ENCODE measurements at places on chromosomes 1 and 21.

DNA sequence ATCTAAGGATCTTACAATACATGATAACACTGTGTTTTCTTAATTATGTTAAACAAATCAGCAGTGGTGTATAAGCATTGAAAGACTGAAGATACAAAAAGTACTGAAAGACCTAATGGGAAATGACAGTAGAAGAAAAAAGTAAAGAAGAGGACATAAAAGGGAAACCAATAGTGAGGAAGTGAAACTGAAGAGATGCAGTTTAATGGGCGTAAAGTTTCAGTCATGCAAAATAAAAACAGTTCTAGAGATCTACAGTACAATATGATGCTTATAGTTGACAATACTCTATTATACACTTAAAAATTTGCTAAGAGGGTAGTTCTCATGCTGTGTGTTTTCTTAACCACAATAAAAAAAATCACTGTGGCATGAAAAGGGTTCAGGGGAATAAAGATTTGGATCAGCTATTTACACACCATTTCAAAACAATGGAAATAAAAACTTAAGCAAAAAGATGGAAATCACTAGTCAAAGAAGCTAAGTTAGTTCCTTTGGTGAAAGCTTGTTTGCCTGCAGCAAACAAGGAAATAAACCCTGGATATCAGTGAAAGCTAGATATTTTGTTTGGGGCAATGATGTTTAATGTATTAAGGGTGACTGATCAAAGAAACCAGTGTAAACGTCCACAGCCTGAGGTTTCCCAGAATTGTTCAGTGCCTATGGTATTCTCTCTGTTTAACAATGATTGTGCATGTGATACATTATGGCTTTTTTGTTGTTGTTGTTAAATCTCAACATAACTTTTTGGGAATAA, 1160.8 kb upstream of the ADGRL2 start:
- no peak for DNase-seq

- DNase-seq: no peak
These were observed 8.7 kb upstream of the BRDT start for GRCh38 chr1:91940496-91940895.

DNA sequence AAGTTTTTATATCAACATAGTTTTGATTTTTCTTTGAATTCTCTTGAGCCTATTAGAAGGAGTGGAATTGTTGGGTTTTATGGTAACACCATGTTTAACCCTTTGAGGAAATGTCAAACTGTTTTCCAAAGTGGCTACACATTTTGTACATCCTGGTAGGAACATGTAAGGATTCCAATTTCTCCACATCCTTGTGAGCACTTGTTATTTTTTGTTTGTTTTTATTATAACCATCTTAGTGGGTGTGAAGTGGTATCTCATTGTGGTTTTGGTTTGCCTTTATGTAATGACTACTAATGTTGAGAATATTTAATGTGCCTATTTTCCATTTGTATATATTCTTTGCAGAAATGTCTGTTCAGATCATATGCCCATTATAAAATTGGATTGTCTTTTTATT, 120.5 kb downstream of the FGGY start:
- no peak for DNase-seq

- no peak for DNase-seq
These were observed 97.7 kb downstream of the TMEM53 start for GRCh38 chr1:44576456-44577150.

GRCh38 chr1:186189156-186189555, 185.9 kb downstream of the TPR start:
- DNase-seq: no peak

DNA sequence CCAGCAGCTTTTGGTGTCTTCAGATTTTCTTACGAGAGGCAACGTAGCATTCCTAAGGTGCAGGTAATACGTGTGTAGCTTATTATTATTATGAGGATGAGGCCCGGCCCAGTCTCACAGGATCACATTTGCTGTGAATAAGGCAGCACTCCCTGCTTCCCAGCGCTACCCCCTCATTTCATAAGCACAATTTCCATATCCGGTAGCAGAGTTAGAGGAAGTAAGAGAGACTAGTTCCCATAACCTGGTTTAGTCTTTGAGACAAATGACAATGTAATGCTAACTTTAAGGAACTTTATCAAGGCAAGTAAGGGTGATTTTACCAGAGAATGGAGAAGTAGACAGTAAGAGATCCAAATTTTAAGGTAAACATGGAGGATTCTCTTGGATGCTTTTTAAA, 14.6 kb upstream of the LMO4 start:
- no peak for DNase-seq

DNA sequence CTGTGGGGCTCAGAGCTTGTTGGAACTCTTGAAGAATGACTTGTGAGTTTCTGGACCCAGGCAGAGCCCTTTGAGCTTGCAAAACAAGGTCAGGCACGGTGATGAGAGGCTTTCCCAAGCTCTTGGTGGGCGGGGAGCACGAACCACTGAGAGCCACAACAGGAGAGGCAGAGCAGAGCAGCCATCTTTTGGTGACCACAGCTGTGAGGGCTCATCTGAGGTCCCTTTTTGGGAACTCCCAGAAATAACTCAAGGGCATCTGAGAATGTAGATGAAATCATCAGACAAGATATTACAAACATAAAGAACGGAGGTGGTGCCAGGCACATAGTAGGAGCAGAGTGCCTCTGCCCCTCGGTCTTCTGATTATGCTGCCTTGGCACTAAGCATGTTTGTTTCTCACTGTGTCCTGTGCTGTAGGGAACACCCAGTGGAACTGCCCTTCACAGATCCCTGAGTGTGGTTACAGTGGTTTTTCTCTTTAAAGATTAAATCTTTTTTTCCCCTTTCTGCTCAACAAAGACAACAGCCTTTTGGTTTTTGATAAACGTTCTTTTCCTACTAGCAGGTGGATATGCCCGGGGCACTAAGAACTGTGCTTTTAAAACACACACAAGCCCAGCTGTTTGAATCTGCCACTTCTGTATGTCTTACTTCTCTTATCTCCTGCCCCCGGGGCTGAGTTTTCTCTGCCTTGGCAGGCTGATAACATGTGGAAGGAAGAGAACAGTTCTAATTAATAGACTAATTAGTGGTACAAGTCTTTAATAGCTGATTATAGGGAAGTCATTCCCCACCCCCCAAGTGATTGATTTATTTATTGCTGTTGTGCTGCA, 37.7 kb downstream of the CD34 start:
- no peak for DNase-seq

GRCh38 chr1:228140724-228141225, 696 bp downstream of the GUK1 start:
- no peak for DNase-seq

DNA sequence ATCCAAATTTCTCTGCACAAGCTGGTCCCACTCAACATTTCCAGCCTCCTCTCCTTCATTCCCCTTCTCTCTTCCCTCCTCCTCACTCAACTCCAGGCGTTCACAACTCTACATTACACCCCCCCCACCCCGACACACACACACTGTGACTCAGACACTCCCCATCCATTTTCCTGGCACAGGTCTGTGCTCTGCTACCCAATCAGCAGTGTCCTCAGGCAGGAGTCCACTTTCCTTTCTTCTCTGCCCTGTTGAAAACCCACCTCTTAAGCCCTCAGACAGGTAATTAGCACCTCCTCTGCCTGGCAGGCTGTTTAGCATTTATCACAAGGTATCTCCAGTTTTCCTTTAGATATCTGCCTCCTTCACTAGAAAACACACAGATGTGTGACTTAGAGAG, 8.8 kb upstream of the LMX1A start:
- DNase-seq: no peak

- no peak for DNase-seq
These were observed 19.5 kb upstream of the RNF19B start for GRCh38 chr1:32984090-32984454.

DNA sequence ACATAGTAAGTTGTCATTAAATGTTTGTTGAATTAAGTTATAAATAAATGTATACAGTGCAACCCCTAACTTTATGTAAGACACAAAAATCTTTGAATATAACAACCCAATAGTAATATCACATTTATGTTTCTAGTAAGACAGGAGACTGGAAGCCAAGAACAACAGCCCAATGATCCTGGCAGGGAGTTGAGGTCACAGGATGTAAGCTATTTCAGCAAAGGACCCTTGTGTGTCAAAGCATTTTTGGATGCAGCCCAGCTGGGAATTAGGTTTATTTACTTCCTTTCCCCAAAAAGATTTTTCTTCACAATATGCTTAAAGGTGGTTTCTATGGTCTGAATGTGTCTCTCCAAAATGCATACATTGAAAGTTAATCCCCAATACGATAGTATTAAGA, 34.0 kb upstream of the ABCA4 start:
- no peak for DNase-seq

DNA sequence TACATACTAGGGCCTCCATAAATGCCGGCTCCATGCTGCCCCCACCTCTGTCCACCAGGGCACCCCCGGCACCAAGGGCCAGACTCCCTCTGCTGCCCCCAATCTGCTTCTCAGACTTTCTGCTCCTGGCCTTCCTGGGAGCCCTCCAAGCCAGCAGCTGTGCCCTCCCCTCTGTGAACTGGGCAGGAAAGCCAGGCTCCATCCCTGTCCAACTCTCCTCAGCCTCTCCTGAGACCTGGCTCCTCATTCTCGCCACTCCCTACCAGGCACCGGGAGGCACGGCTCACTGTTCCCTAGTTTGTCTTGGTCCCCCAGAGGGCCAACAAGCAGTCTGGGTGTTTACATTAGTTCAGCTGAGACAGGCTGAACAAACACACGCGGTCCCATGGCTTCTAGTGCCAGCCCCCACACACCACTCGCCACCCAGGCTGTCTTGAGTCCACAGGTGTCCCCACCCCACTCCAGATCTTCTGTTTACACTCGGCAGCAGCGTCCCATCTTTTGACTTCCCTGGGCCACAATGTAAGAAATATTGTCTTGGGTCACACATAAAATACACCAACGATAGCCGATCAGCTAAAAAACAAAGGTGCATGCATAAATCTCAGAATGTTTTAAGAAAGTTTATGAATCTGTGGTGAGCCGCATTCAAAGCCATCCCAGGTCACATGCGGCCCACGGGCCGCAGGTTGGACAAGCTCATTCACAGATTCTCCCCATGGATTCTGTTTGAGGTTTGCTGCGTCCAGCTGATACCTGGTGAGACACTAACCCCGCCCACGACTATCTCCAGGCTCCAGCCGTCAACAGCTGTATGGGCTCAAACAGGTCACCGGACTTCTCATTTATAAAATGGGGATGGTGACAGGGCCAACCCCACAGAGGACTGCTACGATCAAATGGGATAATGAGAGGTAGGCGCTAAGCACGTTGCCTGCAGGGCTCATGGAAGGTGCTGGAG, 29.5 kb upstream of the ECE1 start:
- DNase-seq: no peak

DNA sequence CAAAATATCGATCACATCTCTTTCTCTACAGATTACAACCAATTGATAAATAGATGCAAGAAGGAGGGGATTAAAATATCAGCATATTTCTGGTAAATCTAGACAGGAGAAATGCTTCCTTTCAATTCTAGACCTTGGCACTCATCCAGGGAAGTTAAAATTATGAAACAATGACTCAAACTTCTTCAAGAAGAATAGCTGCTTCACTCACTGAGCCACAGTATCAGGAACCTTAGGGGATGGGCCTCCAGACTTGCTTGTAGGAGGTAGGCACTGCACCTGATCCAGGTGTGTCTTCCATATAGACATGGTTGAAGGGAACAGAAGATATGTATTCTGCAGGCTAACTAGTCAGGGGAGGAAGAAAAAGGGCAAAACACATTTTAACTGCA, 9.8 kb downstream of the SLAMF7 start:
- DNase-seq: no peak

DNA sequence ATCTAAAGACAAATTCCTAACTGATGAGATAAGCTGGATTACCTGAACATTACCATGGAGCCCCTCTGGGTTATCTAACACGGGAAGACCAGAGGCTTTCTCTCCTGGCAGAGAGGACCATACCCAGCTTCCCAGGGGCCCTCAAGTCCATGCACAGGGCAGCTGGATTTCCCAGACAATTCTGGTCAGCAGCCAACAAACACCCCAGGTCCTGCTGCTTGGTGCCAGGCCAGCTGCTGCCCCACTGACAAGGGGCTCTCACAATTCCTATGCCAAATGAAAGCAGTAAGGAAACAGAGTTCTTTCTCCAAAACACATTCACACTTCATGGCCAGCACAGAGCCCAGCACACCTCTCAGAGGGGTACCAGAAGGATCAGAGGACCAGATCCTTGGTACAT, 114.2 kb downstream of the HLCS start:
- DNase-seq: no peak

DNA sequence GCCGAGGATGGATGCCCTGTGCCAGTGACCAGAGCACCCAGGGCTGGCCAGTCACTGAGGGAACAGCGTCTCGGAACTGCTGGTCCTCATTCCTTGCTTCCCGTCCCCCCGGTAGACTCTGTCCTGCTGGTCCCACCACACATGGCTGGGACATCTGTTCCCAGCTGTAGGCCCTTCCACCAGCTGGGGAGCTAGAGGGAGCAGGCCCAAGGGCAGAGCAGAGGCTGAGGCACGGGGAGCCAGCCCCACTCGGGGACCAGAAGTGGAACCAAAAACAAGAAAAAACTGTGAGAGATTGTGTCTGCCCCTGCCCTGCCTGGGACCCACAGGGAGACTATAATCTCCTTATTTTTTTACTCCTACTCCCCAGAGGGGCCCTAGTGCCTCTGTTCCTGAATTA, 23.8 kb downstream of the ATP8B2 start:
- no peak for DNase-seq

DNA sequence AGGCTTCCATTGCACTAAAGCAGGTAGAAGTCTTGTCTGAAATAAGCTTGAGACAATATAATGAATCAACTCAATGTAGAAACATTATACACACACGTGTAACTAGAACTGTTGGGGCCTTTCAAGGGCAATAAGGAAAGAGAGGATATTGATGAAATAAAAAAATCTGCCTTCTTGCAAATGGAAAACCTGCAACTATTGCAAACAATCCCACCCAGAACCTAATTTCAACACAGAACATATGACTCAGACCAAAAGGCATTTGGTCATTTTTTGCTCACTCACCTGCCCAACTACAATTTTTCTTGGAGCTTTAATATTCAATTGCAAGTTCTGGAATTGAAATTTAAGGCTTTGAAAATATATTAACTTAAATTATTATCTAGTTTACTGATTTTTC, 900.1 kb downstream of the TTLL7 start:
- no peak for DNase-seq

DNA sequence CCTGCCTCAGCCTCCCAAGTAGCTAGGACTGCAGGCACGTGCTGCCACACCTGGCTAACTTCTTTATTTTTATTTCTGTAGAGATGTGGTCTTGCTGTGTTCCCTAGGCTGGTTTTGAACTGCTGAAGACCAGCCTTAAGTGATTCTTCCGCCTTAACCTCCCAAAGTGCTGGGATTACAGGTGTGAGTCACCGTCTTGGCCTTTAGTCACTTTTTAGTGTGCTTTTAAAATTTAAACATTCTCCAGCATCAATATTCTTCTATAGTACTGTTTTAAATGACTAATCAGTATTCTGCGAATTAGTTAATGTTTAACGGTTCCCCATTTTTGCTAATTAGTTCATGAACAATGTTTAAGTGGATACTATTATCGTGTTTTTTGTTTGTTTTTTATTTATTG, 60.6 kb downstream of the DYRK1A start:
- no peak for DNase-seq
